ENCODE measurements at places on chromosomes 6 and 20.
A peak's percentile ranks its signal among the peaks of the same experiment; 100 is the strongest.

DNA sequence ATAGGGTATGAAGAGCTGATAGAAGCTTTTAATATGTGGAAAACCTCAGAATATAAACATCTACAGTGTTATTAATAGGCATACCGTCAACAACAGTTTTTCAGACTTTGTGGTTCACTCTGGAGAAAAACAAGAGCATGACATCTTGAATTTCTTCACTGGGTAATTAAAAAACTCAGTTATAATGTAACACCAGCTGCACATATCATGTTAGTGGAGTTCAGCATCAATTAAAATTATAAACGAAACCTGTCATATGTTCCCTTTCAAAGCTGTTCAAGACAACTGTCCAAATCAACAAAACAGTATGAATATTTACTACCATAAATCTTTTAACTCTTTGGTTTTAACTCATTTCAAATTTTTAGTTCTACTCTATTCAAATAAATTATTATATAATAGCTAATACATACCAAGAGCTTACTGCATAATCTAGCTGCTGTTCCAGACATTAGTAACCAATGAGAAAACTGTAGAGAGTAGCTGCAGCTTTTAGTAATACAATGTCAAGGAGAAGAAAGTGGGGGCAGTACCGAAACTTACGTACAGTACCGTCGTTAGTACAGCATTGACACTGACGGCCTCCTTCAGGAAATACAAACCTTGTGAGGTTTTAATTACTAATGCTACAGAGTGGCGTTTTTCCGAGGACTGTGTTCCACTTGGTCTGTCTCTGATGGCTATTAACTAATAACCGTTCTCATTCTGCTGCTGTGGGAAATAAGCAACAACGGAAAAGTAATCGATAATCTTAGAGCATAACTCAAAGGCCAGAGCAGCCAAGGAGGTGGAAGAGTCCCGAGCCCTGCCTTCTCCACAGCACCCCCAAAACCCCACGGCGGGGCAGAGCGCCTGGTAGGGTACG is 532 bp upstream of the PM20D2 start:
- peak; percentile 68 for DNase-seq

DNA sequence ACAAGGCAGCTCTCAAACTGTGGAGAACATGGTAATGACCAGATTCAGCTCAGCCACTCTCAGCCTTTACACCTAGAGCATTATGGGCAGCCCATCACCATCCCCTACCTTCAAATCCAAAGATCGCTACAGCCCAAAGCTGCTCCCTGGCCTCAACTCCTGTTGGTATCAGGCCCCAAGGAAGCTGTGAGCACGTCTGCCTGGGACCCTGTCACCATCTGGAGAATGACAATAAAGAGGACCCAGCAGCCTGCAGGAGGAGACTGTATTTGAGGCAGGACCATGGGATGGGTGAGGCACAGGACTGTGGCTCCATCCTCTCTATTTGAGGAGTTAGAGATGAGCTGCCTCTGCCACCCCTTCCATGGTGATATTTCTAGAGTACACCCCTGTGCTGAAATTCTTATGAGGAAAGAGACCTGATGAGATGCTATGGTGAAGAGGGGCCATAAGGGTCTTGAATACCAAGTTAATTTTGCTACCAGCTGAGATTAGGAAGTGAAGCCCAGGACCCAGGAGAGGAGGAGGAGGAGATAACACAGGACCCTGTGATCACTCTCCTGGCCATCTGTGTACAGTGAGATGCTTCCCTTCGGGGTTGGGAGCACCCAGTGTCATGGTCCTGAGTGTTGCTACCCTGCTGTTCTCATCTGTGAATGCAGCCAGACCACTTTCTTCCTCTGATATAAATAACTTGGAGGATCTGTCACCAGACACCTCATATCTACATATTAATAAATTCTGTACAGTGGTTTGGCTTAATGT is 19.6 kb upstream of the MICB start:
- DNase-seq = no peak

- no peak for DNase-seq
Observed at GRCh38 chr20:57221916-57222630, 44.4 kb downstream of the BMP7 start.

GRCh38 chr6:111661541-111662061 is 55.9 kb upstream of the TRAF3IP2 start:
- DNase-seq = no peak

GRCh38 chr20:59770851-59771250 is 162.6 kb downstream of the SYCP2 start:
- DNase-seq = no peak

GRCh38 chr20:57006411-57007170 is 259.9 kb downstream of the BMP7 start:
- DNase-seq = peak; percentile 89

GRCh38 chr6:79238919-79239318 is 4.4 kb upstream of the HMGN3 start:
- DNase-seq = no peak

DNA sequence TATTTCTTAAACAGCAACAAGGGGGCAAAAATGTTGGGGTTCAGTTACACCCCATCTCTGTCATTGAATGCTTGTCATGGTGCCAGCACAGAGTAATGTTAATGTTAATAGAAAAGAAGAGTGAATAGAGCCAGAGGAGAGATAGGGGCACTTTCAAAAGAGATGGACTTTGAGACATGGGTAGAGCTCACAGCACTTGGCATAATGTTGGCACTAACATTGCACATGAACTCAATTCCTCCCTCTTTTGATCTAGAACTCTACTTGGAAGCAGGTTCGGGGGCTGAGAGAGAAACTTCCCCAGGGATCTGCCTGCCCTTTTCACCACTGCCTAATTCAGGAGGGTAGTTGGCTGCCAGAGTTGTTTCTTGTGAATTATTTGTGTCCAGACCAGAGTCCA is 284.6 kb upstream of the PRND start:
- no peak for DNase-seq

GRCh38 chr6:20202324-20202658 is 10.0 kb downstream of the MBOAT1 start:
- no peak for DNase-seq

- no peak for DNase-seq
Observed at GRCh38 chr6:118174071-118174470, 267.0 kb downstream of the SLC35F1 start.

- peak; percentile 21 for DNase-seq
Observed at GRCh38 chr6:149045404-149045803, 272.1 kb upstream of the TAB2 start.

- no peak for DNase-seq
Observed at GRCh38 chr20:8005033-8005432, 14.5 kb downstream of the TMX4 start.

- DNase-seq = peak; percentile 42
Observed at GRCh38 chr6:1535295-1535694, 74.4 kb upstream of the FOXC1 start.

GRCh38 chr6:128848212-128848935 is 34.6 kb upstream of the LAMA2 start:
- DNase-seq = no peak

GRCh38 chr6:170260686-170261085 is 30.2 kb downstream of the DLL1 start:
- no peak for DNase-seq

GRCh38 chr6:100433726-100434435 is 30.8 kb downstream of the SIM1 start:
- DNase-seq = peak; percentile 51

DNA sequence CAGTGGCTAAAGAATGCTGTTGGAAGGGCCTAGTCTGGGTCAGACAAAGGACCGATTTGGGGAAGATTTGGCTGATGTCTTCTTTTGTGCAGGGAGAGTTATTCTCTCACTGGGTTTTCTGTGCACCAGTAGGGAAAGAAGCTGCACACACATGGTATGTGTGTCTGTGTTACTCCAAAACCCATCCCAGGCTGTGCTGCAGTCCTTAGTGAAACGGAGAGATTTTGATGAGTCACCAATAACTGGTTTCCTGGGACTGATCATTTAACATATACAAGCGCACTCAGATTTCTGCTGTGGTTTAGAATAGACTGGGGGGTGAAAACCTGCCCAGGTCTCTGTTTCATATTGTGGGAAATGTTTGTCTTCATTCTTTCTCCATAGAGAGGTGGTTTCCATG is 1049.8 kb downstream of the KIF16B start:
- no peak for DNase-seq

DNA sequence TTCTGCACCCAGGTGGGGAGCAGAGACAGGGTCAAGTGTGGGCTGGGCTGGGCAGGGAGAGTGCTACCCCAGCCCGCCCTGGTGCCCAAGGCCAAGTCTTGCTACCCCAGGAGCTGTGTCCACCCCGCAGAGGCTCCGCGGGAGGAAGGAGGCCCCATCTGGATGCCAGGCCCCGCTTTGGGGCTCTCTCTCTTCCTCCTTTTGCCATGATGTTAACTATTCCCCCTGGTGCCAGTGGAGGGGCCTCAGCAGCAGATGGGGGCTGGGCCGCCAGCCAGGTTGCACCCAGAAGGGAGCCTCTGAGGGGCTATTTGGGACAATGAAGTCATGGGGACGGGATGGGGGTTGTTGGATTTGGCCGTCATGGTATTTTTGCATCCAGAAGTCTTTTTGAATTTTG is 9.3 kb downstream of the SLC17A9 start:
- no peak for DNase-seq

DNA sequence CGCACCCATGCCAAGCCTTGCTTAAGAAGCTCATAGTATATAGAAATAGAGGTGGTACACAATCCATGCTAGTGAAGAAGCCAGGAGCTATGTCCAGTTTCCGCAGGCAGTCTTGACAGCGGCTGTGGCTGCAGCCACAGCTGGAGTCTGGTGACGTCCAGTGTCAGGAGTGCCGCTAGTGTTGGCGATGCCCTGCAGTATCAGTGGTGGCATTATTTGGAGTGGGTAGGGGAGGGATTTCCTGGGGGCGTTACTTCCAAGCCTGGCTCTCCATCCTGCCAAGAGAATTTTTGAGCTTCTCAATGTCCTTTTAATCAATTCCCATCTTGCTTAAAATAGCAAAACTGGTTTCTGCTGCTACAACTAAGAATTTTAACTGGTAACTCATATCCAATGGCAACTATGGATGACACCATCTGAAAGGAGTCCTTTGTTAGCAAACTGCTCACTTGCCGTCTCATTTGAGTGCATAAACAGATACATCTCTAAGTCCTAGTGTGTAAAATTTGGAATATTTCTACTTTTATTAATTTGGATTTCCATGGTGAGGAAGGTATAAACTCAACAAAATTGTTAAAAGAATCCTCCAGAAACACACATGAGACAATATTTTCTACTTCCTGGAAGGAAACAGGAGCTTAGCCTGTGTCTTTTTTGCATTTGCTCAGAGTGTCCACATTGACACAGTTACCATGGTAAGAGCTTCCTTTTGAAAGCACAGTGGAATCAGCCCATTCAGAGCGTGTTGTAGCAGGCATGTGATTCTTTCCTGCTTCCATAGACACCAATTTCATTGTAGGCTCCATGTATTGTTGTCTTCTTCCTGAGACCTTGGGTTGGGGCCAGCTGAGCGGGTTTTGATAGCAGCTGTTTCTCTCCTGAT is 44.6 kb upstream of the PXDC1 start:
- no peak for DNase-seq

- peak; percentile 72 for DNase-seq
Observed at GRCh38 chr6:38671885-38672467, 31.0 kb downstream of the GLO1 start.

DNA sequence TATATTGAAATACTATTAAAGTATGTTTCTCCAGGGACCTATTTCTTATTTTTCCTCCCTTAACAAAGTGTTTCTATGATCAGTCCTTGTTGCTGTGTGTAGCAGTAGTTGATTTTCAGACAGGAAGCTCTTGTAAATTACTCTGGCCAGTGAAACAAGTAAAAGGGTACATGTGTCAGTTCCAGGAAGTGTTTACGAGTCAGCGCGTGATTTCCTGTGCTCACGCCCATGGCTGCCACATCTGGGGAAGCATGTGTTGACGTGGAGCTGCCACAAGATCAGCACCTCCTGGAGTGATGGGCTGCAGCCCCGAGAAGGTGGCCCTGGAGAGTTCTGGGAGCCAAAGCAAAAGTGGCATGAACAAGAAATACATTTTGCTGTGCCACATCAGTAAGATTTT is 38.6 kb upstream of the GGTLC1 start:
- peak; percentile 6 for DNase-seq

All from ELR (cell line).